ENCODE measurements at places on chromosomes 2 and 18.
A peak's percentile ranks its signal among the peaks of the same experiment; 100 is the strongest.

- DNase-seq: peak; percentile 77
Measured at GRCh38 chr2:10305715-10306114, 3.0 kb downstream of the HPCAL1 start.

- DNase-seq: no peak
Measured at GRCh38 chr2:108922141-108922915, 66.7 kb downstream of the EDAR start.

GRCh38 chr2:128219891-128220290, 98.8 kb downstream of the HS6ST1 start:
- no peak for DNase-seq

GRCh38 chr2:25521665-25522387, 151.6 kb downstream of the DTNB start:
- no peak for DNase-seq

- DNase-seq: no peak
Measured at GRCh38 chr2:45712570-45712969, 61.1 kb downstream of the PRKCE start.

GRCh38 chr2:216583147-216583546, 50.1 kb upstream of the IGFBP2 start:
- DNase-seq: no peak

DNA sequence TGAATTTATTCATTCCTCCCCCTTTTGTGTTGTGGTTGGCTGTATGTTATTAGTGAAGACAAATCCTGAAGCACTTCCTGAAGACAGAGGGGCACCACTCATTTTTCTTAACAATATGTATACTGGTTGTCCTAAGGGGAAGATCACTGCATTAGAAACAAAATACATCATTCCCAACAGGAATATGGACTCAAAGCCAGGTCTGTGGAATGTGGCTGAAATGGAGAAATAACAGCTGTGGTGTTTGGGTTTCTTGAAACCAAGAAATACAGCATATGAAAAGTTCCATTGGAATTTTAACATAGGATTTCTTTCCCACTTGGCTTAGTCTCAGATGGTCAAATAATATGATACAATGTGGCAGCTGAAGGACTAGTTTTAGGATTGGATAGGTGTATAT, 267.6 kb downstream of the KCNE4 start:
- DNase-seq: no peak

GRCh38 chr18:36379435-36379984, 82.0 kb downstream of the FHOD3 start:
- DNase-seq: no peak

GRCh38 chr18:9696112-9696511, 12.0 kb upstream of the RAB31 start:
- no peak for DNase-seq

- no peak for DNase-seq
Measured at GRCh38 chr2:226965376-226965775, 129.5 kb downstream of the RHBDD1 start.

DNA sequence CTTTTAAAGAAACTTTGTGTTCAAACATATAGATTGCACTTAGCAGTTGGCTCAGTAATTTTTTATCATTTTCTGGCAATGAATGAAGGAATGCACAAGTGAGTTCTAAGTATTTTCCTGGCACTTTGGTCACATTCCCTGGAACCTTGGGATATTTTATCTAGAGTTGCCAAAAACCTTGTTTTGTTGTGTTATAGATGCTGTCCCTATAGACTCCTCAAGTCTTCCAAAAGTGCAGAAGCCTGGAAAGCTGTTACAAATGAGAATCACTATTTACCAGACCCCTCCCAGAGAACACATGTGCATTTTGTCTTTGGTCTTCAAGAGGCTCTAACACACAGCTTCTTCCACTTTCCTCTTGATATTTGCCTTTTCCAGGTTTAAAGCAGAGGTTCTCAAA, 108.3 kb downstream of the RND3 start:
- DNase-seq: no peak

DNA sequence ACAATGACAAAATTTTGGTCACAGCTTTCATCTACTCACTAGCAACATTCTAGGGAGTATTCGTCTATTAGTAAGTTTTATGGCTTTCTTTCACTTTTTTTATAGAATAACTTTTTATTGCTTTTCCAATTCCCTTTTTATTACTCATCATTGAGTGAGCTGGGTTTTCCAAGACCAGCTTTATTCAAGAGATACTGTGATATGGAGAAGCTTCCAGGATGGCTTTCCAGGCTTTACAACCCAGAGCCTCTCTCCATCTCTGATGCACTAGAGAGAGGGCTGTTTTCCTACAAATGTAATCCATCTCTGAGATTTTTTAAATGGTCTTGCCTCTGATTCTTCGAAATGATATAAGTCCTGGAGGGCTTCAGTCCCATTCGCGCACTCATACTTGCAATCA, 118.3 kb downstream of the LDLRAD4 start:
- no peak for DNase-seq

DNA sequence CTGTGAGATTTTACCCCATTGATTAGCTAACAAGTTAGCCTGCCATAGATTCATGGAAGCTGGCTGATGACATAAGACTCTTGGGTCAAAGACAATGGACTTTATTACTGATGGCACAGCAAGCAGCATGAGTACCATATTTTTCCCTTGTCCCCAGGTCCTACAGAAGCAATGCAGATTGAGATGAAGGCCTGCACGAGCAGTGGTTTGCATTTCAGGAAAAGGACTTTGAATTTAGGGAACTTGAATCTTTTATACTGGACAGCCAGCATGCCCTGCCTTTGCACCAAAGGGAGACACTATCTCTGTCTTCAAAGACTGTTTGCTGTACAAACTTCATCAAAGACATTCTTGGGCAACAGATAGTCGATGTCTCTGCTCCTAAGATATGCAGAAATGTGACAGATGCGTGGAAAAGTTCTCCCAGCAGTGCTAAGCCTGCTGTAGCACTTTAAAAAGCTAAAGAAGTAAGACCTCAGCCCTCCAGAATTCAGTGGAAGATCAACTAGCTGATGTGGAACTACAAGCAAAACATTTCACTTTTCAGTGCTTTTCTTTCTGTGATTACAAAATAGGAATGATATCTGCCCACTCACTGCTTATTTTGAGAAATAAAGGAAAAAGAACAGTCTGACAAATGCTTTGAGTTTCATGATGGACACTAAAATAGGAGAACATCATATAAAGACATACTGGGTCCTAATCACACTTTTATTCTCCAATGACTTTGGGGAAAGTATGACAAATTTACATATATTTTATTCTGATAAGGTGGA, 44.4 kb upstream of the TANK start:
- no peak for DNase-seq

- DNase-seq: no peak
Measured at GRCh38 chr2:224412141-224413015, 10.5 kb upstream of the FAM124B start.

DNA sequence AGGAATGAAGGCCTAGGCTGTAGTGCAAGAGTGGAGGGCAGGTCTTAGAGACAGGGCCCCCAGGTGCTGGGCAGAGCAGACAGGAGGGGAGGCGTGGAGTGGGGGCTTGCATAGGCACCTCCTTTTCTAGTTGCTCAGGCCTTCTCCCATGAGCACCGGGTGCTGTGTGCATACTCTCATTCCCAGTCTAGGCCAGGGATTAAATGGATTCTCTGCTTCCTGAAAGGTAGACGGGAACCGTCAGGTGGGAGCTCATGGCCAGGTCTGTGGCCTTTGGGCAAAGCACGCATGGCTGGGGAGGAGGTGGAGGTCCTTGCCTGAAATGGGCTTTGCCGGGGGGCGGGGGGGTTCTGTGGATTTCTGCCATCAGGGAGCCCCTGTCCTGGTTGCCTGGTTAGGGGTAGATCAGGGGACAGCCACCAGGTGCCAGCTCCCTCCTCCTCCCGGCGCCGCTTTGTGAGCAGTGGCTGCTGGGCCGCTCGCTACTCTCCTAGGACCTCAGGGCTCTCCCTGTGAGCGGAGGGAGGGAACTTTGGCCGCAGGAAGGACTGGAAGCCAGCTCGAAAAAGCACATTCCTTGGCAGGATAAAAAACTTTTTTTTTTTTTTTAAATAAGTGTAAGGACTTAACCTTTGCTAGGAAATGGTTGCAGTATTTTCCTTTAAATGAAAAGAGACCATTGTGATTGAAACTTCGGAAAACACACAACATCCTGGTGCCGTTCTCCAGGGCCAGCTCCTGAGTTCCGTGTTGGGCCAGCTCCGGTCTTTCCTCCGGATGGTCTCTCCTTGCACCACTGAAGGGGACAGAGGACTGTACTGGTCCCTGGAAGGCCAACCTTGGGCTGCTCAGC, 82.8 kb upstream of the HAAO start:
- DNase-seq: no peak

DNA sequence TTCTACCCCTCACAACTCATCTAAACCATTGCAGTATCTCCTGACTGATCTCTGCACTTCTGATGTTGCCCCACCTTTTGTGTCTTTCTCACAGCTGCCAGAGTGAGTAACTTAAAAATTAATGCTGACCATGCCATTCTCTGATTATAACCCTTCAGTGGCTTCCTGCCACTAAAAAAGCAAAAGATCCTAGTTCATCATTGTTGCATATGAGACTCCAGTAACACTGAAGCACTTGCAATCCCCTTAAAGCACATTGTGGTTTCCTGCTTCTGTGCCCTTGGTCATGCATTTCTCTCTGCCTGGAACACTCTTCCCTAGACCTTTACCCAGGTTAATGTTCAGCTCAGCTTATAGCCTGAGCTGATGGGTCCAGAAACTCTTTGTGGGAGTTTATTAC, 95.1 kb upstream of the WDSUB1 start:
- DNase-seq: no peak

GRCh38 chr18:22279741-22280452, 110.5 kb downstream of the GATA6 start:
- no peak for DNase-seq

GRCh38 chr2:126765395-126765794, 109.4 kb downstream of the GYPC start:
- DNase-seq: no peak

GRCh38 chr2:127874378-127875269, 11.1 kb downstream of the AMMECR1L start:
- no peak for DNase-seq

- peak; percentile 10 for DNase-seq
Measured at GRCh38 chr2:225040856-225041206, 1.4 kb downstream of the DOCK10 start.

GRCh38 chr2:103445347-103445746, 683.5 kb downstream of the TMEM182 start:
- DNase-seq: no peak

- DNase-seq: no peak
Measured at GRCh38 chr2:220096406-220096805, 469.0 kb downstream of the SLC4A3 start.

DNA sequence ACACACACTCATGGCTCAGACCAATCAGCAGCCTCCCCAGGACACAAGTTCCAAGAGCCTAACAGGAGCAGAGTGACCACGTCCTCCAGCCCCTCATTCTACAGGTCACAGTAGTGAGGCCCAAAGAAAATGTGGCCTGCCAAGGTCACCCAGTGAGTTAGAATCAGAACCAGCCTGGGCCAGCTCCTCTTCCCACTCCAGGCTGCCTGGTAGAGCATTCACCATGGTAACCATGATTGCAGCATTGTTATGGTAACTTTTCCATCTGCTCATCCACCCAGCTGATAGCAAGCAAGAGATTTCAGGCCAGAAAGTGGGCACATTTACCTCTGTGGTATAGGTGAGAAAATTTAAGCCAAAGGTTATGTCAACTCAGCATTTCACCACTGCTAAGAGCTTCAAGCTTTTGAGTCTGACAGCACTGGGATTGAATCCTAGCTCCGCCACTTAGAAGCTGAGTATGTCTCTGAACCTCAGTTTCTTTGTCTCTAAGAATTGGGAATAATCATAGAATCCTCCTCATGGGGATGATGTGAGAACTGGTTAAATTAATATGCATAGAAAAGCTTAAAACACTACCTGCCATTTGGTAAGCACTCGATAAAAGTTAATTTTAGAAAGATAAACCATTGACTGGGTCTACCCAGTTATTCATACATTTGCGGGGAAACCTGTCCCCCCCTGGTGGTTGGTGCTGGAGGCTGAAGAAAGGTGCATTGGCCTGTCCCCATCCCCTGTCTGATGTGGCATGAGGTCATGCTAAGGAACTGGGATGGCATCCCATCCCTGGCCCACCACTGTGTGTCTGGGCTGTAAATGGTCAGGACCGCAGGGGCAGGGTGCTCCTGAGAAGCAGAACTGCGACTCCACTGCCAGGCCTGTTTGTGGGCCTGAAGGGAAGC, 181.5 kb downstream of the KLHL29 start:
- DNase-seq: peak; percentile 90

GRCh38 chr2:49755777-49756176, 601.5 kb upstream of the FSHR start:
- no peak for DNase-seq

- DNase-seq: no peak
Measured at GRCh38 chr2:176056406-176056805, 27.4 kb downstream of the EVX2 start.

DNA sequence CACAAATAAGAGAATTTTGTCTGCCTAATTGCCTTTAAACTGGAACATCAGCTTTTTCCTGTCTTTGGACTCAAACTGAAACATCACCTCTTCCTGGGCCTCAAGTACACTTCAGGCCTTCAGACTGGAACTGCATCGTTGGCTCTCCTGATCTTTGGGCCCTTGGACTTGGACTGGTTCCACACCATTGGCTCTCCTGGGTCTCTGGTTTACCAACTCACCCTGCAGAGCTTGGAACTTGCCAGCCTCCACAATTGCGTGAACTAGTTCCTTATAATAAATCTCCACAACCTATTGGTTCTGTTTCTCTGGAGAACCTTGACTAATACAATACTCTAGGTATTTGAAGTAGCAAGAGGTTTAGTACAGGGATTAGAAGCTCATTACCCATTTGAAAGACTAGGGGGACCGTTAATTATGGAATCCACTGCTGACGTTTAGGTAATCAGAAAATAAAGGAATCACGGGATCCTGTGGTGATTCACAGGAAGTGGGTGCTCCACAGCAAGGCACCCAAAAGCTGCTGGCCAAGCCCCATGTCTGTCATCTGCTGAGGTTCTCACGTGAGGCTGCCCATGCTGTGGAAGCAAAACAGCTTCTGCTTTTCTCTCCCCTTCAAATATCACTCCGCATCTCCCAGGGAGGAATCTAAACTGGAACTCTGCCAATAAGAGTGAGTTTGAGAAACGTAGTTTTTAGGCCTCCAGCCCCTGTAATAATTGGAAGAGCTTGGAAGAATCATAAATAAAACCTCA, 20.0 kb upstream of the SGPP2 start:
- no peak for DNase-seq

DNA sequence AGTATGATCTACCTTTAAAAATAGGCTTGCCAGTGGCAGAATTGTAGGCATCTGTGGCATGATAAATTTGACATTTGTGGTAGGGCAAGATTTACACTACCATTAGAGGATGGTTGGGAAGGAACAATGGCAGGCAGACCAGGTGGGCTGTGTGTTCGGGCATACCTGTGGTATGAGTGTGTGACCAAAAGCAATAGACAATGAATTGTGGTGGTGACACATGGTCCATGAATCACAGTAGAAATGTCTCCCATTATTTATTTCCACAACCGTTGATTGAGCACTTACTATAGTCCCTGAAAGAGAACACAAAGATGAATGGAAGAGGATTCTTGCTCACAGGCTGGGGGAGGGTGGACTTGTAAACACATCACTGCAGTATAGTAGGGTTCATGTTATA, 29.9 kb upstream of the RUFY4 start:
- DNase-seq: no peak

GRCh38 chr2:205814039-205814364, 131.7 kb downstream of the NRP2 start:
- no peak for DNase-seq

- no peak for DNase-seq
Measured at GRCh38 chr2:108594132-108594981, 60.1 kb downstream of the LIMS1 start.

GRCh38 chr2:6341588-6342129, 524.0 kb downstream of the CMPK2 start:
- no peak for DNase-seq

All from 8988T (cell line).